Breast epithelium (tissue), 4 donors: ENCODE measurements at places on chromosomes 12 and 14.

DNA sequence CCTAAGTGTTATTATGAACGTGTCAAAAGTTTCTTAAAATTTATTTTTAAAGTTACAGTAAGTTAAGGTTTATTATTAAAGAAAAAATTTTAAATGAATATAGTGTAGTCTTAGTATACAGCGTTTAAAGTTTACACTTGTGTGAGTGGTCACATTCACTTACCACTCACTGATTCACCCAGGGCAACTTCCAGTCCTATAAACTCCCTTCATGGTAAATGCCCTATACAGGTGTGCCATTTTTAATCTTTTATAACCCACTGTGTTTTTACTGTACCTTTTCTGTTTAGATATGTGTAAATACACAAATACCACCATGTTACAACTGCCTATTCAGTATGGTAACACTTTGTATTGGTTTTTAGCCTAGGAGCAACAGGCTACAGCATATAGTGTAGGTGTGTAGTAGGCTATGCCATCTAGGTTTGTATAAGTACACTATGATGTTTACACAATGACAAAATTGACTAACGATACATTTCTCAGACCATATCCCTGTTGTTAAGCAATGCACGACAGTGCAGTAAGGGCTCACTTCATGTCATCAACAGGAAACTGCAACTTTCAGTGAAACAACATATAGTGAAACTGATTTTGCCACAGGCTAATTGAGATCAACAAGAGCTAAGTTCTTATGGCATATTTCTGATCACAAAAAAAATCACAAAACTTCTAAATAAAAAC is 112.0 kb upstream of the TMCC3 start:
- no peaks in the 10 kb centered on the region for H3K27me3 ChIP-seq
- no peak for DNase-seq
- H3K27ac ChIP-seq = no peak overlapping the region
- no peaks in the 10 kb centered on the region for H3K36me3 ChIP-seq

GRCh38 chr14:90544566-90544965 is 147.7 kb downstream of the CALM1 start:
- no peak overlapping the region for H3K27ac ChIP-seq
- no peaks in the 10 kb centered on the region for H3K36me3 ChIP-seq

DNA sequence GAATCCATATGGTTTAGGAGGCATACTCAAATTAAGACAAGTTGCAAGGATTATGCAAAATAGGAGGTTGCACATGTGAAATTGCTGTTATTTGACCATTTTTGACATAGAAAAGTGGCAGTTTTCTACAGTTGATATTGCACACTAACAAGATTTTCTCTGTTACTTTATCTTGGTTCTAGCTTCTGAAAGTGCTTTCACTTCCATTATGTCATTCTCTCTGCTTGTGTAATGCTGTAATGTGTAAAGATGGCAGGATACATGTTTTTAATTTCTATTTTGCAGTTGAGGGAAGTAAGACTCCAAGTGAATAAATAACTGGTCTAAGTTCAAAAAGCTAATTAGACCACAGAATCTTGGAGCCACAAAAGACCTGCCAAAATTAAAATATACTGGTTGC is 60.6 kb downstream of the MYRFL start:
- no peak overlapping the region for H3K4me3 ChIP-seq
- no peak for DNase-seq
- H3K27ac ChIP-seq = no peak overlapping the region
- H3K36me3 ChIP-seq = no peaks in the 10 kb centered on the region
- no peaks in the 10 kb centered on the region for H3K27me3 ChIP-seq

DNA sequence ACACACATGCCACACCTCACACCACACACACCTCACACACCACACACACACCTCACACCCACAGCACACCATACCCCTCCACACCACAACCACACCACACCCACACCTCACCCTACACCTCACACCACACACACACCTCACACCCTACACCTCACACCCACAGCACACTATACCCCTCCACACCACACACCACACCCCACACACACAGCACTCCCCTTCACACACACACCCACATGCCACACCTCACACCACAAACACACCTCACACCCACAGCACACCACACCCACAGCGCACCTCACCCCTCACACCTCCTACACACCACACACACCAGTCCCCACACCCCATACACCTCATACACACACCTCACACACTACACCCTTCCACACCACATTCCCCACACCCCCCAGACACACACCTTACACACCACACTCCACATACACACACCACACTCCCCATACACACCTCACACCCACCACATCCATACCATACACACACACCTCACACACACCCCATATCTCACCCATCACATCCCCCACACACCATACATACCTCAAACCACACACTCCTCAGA is 80.0 kb downstream of the ACTN1 start:
- peaks cover 10% of the 10 kb centered on the region for H3K36me3 ChIP-seq
- no peaks in the 10 kb centered on the region for H3K27me3 ChIP-seq
- H3K4me3 ChIP-seq = no peak overlapping the region
- peak overlapping the region; percentile 58 for H3K27ac ChIP-seq
- H3K4me1 ChIP-seq = no peaks in the 10 kb centered on the region

GRCh38 chr12:32893458-32893857 is 3.1 kb downstream of the PKP2 start:
- no peaks in the 10 kb centered on the region for H3K4me1 ChIP-seq
- no peak overlapping the region for H3K27ac ChIP-seq
- H3K27me3 ChIP-seq = no peaks in the 10 kb centered on the region
- no peaks in the 10 kb centered on the region for H3K36me3 ChIP-seq
- no peak for DNase-seq

DNA sequence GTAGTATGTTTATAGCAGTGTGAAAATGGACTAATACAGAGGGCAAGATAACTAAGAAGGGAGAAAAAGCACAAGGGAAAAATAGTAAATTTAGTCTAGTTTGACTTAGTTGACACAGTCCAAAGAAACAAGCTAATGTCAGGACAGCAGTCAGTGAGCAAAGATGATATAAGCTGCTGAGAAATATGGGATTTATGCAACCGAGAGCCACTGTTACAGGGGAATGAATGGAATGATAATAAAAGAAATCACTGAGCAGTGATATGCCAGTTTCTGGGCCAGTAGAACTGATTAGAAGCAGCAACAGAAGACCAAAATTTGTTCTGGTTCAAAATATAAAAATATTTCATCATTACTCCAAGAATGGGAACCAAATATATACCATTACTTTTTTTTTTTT is 60.1 kb downstream of the R3HDM2 start:
- no peaks in the 10 kb centered on the region for H3K4me1 ChIP-seq
- H3K4me3 ChIP-seq = no peak overlapping the region
- DNase-seq = no peak

GRCh38 chr12:39553476-39553875 is 66.1 kb downstream of the ABCD2 start:
- no peaks in the 10 kb centered on the region for H3K4me1 ChIP-seq
- H3K36me3 ChIP-seq = no peaks in the 10 kb centered on the region
- no peaks in the 10 kb centered on the region for H3K27me3 ChIP-seq
- H3K4me3 ChIP-seq = no peak overlapping the region

GRCh38 chr12:111056618-111057521 is 136.5 kb upstream of the MYL2 start:
- no peaks in the 10 kb centered on the region for H3K27me3 ChIP-seq
- H3K36me3 ChIP-seq = no peaks in the 10 kb centered on the region
- DNase-seq = no peak
- no peaks in the 10 kb centered on the region for H3K4me1 ChIP-seq
- no peak overlapping the region for H3K4me3 ChIP-seq
- H3K27ac ChIP-seq = no peak overlapping the region

GRCh38 chr14:60249321-60250256 is 568 bp downstream of the PPM1A start:
- H3K27me3 ChIP-seq = no peaks in the 10 kb centered on the region
- peak overlapping the region; percentile 100 for H3K27ac ChIP-seq
- peak overlapping the region; percentile 89 for H3K4me3 ChIP-seq
- H3K36me3 ChIP-seq = no peaks in the 10 kb centered on the region
- DNase-seq = peak; percentile 35

DNA sequence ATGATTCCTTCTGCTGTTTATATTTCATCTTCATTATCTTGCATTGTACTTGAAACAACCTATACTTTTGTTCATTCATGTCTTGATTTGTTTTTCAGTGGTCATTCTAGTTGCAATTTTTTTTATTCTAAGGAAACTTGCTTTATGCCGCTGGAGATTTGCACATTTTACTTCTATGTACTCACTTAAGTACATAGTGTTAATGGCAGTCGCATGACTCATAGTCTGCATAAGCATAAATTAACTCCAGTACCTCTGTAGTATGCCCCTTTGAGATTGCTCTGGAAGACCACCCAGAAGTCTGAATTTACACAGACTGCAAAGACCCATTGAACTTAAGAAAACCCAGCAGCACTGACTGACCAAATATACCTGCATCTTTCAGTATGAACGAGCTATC is 77.0 kb downstream of the MSRB3 start:
- H3K36me3 ChIP-seq = no peaks in the 10 kb centered on the region
- no peak overlapping the region for H3K27ac ChIP-seq
- no peak overlapping the region for H3K4me3 ChIP-seq
- no peaks in the 10 kb centered on the region for H3K4me1 ChIP-seq

GRCh38 chr12:112238441-112238840 is 113.1 kb downstream of the TRAFD1 start:
- H3K4me1 ChIP-seq = no peaks in the 10 kb centered on the region
- peaks cover 11% of the 10 kb centered on the region for H3K36me3 ChIP-seq
- no peak overlapping the region for H3K27ac ChIP-seq
- no peak for DNase-seq
- no peak overlapping the region for H3K4me3 ChIP-seq
- H3K27me3 ChIP-seq = no peaks in the 10 kb centered on the region

GRCh38 chr14:32047791-32048190 is 29.3 kb upstream of the ARHGAP5 start:
- no peaks in the 10 kb centered on the region for H3K36me3 ChIP-seq
- no peak overlapping the region for H3K4me3 ChIP-seq
- no peaks in the 10 kb centered on the region for H3K27me3 ChIP-seq
- H3K27ac ChIP-seq = no peak overlapping the region
- no peaks in the 10 kb centered on the region for H3K4me1 ChIP-seq
- DNase-seq = no peak
